Activated CD4-positive, CD25-positive, alpha-beta regulatory T cell (primary cell): ENCODE measurements at places on chromosomes 1 and 21.

GRCh38 chr21:32958288-32959002 is 67.3 kb upstream of the OLIG2 start:
- DNase-seq = no peak

DNA sequence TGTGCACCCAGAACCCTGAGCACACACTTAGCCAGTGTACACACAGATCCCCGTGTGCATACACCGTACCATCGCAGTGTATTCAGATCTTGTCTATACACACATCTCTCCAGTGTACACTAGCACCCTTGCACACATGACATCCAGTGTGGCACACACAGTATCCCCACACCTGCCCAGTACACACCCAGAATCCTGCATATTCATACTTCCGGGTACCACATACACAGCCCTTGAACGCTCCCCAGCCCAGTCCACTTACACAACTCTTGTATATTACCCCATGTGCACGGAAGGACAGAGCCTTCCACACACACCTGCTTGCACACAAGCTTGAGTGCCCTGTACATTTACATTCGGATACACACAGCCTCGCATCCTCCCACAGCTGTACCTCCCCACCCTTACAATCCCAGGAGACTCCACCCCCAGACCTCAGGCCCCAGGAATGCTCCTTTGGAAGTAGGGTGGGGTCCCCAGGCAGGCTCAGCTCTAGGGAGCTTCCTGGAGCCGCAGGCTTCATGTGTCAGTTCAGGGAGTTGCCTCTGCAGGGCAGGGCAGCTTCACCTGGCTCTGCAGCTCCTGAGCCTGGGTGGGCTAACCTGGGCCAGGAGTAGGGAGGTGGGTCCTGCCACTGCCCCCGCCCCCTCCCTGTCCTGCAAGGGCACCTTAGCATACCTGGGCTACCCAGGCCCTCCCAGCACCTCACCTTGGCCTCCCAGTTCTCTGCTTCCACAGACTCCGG is 46.2 kb downstream of the AHDC1 start:
- no peak for DNase-seq

- no peak for DNase-seq
Measured at GRCh38 chr1:22782406-22782805, 71.8 kb downstream of the EPHB2 start.

- no peak for DNase-seq
Measured at GRCh38 chr1:237671262-237671661, 219.5 kb downstream of the ZP4 start.

GRCh38 chr1:8307628-8308027 is 10.3 kb upstream of the SLC45A1 start:
- no peak for DNase-seq

GRCh38 chr1:43275826-43276620 is 6.2 kb downstream of the TMEM125 start:
- DNase-seq = no peak

DNA sequence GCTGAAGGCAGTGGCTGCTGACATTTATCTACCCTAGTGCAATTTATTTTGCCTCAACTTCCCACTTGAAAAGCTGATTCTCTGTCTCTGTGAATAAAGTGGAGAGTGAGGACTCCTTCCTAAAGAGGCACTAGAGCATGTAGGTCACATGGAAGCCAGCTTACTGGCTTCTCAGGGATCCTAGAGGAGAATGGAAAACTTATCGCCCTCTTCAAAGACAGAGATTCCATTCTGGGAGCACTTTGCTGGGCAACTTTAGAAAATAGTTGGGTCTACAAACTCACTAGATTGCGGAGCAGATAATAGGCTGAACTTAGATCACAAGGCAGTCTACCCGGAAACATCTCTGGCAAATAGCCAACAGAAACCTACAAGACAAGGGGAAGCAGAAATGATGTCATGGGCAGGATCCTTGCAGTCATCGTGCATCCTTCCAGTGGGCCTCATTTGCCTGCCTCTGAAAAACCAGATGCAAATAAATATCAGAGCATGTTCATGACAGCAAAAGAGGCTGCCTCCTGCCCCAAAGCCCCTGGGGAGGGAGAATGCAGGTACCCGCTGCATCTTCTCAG is 104.8 kb upstream of the BARHL2 start:
- DNase-seq = no peak

GRCh38 chr1:201896951-201897391 is 8.3 kb downstream of the SHISA4 start:
- no peak for DNase-seq

GRCh38 chr1:226863446-226863845 is 7.0 kb upstream of the PSEN2 start:
- no peak for DNase-seq

DNA sequence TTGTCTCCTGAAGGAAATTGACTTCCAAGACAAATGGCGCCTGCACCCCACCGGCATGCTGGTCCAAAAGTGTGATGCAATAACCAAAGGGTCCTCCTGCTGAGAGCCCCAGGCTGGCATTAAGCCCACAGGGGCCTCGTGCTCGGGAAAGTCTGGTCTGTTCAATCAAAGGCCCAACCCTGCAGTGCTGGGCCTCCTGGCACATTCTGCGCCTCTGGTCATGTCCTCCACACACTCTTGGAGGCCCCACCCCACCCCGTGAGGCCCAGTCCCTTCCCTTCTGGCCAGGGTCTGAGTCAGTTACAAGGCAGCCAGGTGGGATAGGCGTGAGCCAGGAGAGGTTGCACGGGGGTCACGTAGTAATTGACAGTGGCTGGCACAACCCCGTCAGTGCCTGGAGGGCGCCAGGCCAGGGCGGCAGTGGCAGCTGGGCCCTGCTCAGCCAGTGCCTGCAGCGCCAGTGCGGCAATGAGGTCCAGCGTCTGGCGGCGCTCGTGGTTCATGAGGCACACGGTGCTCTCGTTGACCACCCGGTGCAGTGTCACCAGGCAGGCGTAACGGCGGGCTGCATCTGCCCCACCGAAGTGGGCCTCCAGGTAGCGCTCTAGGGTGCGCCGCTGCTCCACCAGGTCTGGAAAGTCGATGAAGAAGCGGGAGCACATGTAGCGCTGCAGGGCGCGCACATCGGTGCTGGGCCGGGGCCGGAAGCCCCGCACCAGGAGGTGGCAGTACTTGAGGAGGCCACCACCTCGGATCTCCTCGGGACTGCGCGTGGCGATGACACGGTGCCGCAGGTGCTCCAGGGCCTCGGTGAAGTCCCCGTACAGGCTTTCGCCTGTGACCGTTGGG is 6.8 kb downstream of the TENT5B start:
- no peak for DNase-seq
